NCI-H774 (cell line): ENCODE measurements at places on chromosomes 6 and 20.

- no peak for DNase-seq
Observed at GRCh38 chr20:9517297-9518162, 3.1 kb downstream of the LAMP5 start.

DNA sequence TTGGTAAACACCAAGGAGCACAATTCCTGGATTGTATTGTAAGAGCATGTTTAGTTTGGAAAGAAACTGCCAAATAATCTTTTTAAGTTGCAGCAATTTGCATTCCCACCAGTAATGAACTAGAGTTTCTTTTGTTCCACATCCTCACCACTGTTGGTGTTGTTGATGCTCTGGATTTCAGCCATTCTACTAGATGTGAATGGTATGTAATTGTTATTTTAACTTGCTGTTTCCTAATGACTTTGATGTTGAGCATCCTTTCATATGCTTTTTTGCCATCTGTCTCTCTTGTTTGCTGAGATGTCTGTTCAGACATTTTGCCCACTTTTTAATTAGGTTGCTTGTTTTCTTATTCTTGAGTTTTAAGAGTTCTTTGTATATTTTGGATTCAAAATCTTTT, 1654.1 kb downstream of the GRIK2 start:
- no peak for DNase-seq

DNA sequence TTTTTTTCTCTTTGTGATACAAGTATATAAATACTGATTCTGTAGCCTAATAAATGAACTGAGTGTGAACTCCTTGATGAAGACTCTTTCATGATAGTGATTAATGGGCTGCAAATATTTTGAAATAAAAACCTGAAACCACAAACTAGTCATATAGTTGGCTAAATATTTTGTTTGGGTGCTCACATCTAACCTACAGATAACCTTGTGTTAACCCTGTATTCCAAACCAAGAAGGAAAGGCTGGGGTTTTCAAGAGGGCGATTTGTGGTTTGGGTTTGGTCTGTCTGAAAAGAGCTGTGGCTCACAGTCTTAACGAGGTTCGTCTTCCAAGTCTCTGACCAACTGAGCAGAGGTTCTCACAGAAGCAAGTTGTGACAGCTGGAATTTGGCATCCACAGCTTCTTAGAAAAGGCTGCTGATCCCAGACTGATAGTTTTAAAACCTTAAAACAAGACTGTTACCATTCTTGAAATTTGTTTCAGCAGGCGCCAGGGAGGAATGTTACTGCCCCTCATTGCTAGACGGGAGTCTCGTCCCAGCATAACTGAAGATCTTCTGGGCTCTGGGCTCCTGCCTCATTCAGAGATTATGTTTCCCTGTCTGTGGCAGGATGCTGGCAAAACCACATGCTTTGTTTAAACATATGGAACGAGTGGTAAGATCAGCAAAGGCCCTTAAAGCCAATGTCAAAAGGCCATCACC, 736.4 kb upstream of the MARCKS start:
- DNase-seq: no peak

- DNase-seq: no peak
Observed at GRCh38 chr20:58981628-58982364, 740 bp downstream of the NELFCD start.

DNA sequence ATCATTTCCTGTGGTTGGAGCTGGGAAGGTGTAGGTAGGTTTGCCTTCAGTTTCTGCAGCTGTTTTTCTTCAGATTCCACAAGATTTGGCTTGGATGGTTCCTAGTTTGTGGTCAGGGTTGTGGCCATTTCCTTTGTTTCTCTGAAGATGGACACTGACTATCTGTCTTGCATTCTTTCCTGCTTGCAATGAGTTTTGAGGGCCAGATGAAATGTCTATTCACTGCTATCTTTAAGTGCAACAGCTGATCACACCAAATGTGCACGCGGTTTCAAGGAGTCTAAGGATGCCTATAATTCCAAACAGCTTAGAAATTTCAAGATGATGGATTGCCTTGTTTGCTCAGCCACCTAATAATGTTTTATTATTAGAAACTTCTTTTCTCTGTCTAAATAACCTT, 28.4 kb downstream of the IL20RA start:
- no peak for DNase-seq

- no peak for DNase-seq
Observed at GRCh38 chr20:62049342-62050165, 16.1 kb downstream of the TAF4 start.

GRCh38 chr6:124659427-124659826, 302.8 kb upstream of the RNF217 start:
- no peak for DNase-seq

GRCh38 chr6:43035495-43036194, 14.2 kb downstream of the RRP36 start:
- no peak for DNase-seq

- no peak for DNase-seq
Observed at GRCh38 chr6:129342243-129342642, 367.7 kb downstream of the ARHGAP18 start.

DNA sequence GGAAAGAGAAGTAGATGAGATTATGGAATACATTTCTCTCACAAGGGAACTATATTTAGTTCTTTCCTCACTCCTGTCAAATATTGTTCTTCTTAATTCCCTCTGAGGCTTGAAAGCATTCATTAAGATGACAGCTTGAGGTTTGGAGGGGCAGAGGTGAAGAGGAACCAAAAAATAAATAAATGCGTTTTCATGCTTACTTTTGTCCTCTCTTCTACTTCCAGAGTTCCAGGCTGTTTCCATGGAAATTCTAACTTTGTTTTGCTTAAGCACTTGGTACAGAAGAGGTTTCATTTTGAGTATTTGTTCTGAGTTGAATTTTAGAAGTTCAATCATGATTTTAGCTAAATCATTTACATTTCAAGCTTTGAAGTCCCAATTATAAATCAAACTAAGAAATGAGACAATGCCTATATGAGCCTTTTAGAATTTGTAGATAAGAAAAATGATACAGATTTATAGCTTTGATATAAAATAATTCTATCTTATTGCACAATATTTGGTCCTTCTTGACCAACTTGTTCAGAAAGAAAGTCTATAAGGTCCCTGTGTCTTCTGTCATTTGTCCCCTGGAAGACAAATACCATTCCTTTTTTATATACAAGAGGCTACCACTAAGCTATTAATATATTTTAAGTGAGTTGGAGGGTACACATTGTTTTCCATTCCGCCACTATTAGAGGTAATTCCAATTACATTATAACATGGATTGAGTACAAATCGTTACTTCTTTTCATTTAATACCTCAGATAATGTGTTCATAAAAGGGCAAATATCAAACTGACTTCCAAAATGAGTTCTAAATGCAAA, 16.3 kb downstream of the RBM24 start:
- DNase-seq: no peak

DNA sequence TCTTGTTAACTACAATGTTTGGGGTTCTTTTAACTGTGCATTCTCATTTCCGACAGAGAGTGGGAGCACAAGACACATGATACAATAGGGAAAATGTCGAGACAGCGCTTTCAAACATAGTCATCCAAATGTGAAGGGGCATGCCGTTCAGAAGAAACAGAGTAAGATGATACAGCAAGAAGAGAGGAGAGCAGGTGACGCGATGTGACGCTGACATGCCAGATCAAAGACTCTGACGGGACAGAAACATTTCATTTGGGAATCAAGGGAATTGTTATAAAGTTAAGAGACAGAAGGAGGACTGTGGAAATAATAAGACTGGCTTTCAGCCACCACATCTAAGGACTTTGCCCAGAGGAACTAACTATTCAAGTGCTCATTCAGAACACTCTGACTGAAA, 117.4 kb downstream of the FAXC start:
- no peak for DNase-seq

DNA sequence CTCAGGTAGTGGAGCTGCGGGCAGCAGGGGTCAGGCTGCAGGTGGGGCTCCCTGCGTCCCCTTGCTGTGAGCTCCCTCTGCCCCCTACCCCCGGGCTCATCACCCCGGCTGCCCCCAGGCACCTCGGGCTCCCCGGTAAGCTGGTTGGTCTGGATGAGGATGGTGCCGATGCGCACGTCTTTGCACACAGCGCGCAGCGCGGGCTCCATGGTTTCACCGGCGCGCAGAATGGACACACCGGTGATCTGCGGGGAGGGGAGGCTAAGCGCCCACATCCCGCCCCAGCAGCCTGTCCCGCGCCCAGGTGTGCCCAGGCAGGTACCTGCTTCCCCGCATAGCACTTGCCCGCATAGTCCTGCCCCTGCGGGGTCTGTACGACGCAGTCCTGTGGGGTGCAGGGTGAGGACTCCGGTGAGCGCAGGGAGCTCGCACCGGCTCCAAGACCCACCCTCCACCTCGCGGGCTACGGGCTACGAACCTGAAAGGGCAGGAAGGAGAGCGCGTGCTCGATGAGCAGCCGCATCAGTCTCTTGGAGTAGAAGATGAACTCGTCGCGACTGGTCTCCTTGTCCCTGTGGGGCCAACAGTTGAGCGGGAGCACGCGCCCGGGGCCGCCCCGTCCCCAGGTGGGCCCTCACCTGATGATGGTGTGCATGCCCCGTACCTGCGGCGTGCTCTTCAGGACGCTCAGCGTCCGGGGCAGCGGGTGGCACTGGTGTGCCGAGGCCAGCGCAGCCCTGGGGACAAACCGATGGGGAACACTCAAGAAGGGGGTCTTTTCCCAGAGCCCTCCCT, 15.5 kb downstream of the UCKL1 start:
- no peak for DNase-seq

GRCh38 chr20:53925651-53926401, 144.6 kb downstream of the BCAS1 start:
- no peak for DNase-seq

DNA sequence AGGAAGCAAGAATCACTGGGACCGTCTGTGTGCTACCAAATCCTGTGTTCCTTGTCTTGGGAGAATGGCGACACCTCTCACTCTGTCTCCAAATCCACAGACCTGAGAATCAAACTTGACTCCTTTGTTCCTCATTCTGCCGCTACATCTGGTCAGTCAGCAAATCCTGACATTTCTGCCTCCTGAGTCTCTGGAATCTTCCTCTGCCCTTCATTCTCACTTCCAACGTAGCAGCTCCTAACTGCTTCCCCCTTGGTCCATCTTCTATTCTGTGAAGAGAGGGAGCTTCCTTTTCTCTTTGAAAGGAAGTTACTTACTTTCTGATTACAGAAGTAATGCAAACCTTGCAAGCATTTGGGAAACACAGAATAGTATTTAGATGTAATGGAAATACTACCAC, 37.7 kb downstream of the SYTL3 start:
- no peak for DNase-seq

GRCh38 chr20:62603021-62603906, 39.0 kb upstream of the SLCO4A1 start:
- DNase-seq: no peak

- DNase-seq: no peak
Observed at GRCh38 chr6:74287932-74288331, 591.9 kb downstream of the CD109 start.

DNA sequence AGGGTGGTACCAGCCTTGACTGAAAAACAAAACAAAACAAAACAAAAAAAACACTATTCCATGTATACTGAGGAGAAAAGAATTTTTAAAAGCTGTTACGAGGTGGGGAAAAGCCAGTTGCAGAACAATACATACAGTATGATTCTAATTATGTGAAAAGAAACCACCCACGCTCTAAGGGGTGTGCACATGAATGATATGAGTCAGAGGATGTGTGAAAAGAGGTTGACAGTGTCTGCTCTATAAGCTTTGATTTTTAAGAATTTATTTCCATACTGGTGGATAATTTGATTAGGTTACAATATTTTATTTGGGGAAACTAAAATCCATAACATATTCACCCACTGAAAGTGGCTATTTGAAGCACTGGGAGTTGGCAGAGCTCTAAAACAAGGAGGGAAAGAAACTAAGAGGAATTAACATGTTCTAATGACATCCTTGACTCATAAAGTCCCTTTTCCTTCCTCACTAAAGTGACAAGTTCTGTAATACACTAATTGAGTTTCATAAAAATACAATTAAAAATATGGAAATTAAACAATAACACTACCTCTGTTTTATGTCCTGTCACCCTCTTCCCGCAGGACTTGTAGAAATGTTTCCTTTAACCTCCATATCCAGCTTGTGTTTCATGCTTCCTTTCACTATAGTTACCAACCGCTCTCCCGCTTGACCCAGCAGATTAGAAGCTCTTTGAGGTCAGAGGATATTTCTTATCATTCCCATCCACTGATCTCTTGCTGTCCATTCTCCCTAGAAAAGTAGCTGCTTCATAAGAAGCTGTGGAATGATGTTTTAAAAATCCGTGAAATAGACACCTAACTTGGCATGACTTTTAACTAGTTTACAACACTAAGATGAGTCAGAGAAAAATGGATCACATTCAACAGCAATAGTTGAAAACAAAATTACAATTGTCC, 118.6 kb upstream of the CCDC28A start:
- no peak for DNase-seq

GRCh38 chr6:159720708-159721107, 6.6 kb upstream of the WTAP start:
- peak; percentile 53 for DNase-seq

DNA sequence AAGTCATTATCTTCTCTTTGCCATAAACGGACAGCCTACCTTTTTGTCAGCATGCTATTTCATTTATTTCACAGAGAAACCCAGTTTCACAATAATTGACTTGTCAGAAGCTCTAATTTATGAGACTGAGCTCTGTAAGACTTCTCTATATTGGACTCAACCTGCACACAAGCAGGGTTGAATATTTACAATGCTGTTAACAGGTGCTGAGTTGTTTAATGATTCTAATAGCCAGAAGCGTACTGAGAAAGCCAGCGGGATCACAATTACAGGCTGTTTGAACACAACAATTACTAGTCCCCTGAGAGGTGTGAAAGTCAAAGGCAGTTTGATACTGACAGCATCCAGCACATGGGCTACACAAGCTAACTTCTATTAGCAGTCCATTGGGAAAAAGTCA, 128.2 kb upstream of the SIM1 start:
- DNase-seq: peak; percentile 100

DNA sequence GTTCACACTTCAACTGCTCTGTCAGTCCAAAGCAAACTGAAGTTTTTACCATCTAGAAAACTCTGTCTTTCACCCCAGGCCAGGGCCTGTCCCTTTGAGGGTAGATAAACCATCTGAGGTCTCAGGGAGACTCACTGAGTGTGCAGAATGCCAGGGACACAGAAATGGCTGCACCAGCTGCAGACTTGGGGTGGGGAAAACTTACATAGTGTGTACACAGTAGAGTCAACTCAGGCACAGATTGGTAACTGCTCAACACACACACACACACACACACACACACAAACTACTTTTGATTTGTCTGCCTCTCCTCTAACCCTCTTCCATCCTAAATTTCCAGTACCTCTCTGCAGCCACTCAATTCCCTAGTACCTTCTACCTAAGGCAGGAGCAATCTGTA, 374.9 kb upstream of the JAG1 start:
- no peak for DNase-seq

- DNase-seq: no peak
Observed at GRCh38 chr6:107841275-107841670, 17.2 kb upstream of the SCML4 start.

DNA sequence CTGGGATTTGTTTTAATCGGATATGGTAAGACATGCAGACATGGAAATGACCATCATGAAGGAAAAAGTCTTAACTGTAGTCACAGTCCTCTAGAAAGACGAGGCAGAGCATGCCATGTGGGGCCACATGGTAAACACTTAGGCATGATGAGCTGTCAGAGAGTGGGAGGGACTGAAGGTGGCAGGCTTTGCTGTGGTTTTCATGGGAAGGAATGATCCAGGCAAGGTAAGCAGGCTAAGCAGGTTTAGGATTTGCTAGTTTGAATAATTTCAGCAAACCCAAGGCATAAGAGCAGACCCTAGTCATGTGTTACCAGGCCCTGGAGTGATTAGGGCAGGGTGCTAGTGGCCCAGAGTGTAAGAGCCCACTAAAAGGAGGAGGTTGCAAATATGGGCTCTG, 47.2 kb upstream of the STMND1 start:
- DNase-seq: no peak
